ENCODE measurements at places on chromosomes 1 and 21.
A peak's percentile ranks its signal among the peaks of the same experiment; 100 is the strongest.

GRCh38 chr1:158362482-158362881 lies 8.8 kb downstream of the CD1E start:
- DNase-seq = no peak

DNA sequence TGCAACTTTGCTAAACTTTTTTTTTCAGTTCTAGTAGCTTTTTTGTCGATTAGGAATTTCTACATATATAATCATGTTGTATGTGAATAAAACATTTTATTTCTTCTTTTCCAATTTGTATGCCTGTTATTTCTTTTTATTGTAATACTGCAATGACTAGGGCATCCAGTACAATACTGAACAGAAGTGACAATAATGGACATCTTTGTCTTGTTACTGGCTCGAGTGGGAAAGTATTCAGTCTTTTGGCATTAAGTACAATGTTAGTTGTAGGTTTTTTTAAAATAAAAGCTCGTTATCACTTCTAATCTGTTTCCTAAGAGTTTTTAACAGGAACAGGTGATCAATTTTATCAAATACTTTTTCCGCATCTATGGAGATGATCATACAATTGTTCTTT lies 9.8 kb downstream of the STPG1 start:
- DNase-seq = no peak

- no peak for DNase-seq
Measured at GRCh38 chr1:8911416-8912309, 33.2 kb upstream of the ENO1 start.

GRCh38 chr1:198056255-198056654 lies 100.5 kb upstream of the NEK7 start:
- DNase-seq = peak; percentile 6

DNA sequence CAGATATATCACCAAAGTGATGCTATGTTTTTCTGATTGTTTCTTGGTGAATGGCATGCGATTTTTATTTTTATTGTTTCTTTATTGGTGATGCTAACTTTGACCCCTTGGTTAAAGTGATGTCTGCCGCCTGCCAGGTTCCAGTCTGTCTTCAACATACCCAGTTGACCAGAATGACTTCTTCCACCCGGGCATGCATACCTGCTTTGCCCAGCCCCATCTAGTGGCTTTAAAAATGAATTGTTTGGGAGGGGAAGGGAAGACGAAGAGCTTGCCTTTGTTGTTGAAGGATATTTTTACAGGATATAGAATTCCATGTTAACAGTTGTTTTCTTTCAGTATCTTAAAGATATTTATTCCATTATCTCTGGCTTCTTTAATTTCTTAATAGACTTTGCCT lies 65.1 kb downstream of the ATG4C start:
- DNase-seq = no peak

Measured in EL (cell line).